Activated naive CD4-positive, alpha-beta T cell (primary cell): ENCODE measurements at places on chromosomes 2 and 18.
A peak's percentile ranks its signal among the peaks of the same experiment; 100 is the strongest.

- no peak for DNase-seq
These were observed 19.1 kb upstream of the ACMSD start for GRCh38 chr2:134819334-134819733.

GRCh38 chr18:7317804-7318231 lies 86.9 kb downstream of the LRRC30 start:
- DNase-seq, result no peak

DNA sequence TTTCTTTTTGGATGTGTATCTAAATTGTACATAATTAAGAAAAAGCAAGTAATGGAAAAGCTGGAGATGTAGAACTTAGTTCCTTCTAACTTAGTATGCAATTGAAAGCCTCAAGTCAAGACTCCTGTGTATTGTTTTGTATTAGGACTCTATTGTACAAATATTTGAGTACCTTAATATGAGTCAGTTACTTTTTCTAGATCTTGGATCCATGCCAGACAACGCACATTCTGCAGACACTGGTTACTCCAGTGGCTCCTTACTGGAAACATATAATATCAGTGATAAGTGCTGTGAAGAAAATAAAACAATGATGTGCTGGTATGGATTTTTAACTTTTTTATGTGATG lies 1.5 kb downstream of the SLC39A10 start:
- no peak for DNase-seq

GRCh38 chr2:46825939-46826568 lies 89.6 kb downstream of the MCFD2 start:
- DNase-seq, result no peak

DNA sequence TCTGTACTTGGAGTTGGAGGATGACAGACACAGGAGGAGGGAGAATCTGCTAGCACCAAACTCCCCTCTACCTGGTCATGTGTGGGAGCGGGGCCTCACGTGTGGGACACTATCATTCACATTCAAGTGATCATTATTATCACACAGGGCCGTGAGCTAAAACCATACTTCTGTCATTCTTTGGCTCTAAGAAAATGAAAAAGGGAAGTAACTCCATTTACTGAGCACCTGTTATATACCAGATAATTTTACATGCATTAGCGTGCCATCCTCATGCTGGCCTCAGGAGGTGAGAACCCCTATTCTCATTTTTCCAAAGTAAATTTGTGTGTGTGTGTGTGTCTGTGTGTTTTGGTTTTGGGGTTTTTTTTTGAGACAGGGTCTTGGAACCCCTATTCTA lies 150.1 kb downstream of the GLI2 start:
- no peak for DNase-seq

DNA sequence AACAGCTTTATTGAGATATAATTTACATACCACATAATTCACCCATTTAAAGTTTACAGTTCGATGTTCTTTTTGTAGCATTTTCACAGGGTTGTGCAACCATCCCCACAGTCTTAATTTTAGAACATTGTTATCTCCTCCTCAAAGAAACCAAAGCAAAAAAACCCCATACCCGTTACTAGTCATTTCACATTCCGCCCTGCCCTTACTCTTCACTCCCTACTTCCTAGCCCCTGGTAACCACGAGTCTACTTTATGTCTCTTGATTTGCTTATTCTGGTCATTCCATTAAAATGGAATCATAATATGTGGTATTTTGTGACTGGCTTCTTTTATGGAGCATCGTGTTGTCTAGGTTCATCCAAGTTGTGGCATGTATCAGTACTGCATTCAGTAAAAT lies 137.7 kb downstream of the TANC1 start:
- DNase-seq, result no peak

GRCh38 chr2:30334762-30335363 lies 103.5 kb downstream of the LBH start:
- no peak for DNase-seq

DNA sequence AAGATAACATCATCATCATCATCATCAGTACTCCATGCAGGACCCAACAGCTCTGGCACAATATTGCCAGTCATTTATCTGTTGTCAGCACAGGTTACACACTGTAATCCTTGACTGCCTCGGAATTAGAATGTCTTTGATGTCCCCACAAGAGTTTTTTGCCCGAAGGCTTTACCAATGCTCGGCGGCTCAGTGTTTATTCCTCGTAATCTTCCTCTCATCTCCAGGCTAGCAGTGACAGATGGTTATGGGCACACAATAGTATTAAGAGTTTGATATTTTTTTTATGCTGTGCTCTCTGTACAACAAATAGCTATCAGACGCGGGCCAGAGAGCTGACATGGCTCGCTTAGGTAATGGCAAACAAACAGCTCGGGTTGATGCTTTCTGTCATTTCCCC lies 515.2 kb downstream of the ZEB2 start:
- no peak for DNase-seq

GRCh38 chr2:23452853-23453420 lies 68.0 kb downstream of the KLHL29 start:
- peak; percentile 5 for DNase-seq

DNA sequence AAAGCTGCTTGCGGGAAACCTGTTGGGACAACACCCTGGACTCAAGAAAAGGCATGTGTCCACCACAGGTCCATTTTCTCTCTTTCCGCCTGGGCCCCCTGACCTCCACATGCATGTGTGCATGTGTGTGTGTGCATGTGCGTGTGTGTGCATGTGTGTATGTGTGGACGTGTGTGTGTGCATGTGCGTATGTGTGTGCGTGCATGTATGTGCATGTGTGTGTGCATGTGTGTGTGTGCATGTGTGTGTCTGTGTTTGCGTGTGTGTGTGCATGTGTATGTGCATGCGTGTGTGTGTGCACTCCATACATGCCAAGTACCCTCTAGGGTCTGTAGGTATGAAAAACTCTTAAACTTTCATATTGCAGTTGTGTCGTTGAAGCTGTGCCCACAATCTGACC lies 16.3 kb downstream of the CAPN14 start:
- no peak for DNase-seq

DNA sequence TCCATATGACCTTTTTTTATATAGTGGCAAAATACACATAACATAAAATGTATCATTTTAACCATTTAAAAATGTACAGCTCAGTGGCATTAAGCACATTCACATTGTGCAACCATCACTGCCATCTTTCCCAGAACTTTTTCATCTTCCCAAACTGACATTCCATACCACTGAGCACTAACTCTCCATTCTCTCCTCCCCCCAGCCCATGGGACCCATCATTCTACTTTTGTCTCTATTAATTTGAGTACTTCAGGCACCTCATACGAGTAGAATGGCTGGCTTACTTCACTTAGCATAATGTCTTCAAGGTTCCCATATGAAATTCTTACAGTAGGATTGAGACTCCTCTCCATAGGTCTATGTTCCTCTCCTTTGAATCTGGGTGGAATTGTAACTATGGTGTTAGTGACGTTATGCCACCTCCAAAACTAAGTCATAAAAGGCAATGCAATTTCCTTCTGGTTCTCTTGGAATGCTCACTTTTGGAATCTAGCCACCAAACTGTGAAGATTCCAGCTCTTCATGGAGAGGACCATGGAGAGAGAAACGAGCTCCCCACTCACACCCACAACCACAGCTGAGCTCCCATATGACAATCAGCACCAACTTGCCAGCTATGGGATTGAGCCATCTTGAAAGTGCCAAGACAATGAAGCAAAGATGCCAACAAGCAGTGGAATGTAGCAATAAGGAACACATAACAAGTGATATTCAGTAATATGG lies 9.8 kb upstream of the DNAJC27 start:
- DNase-seq, result no peak

GRCh38 chr2:39542523-39542922 lies 105.4 kb upstream of the MAP4K3 start:
- DNase-seq, result no peak

DNA sequence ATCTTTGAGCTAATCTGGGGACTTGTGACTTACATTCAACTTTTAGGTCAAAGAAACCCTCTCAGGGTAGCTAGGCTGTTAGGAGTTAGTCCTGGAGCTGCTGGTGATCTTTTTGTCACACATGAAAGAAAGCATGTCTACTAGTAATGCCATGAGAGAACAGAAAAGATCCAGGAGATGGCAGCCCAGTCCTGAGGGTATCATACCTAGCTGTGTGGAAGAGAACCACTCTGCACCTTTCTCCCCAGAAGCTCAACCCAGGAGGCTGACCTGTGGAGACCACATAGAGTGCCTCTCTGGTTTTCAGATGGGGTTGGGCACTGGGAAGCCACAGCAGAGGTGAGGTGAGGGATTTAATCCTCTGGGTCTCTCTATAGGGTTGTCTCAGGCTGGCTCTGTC lies 460.2 kb upstream of the UBE2E3 start:
- no peak for DNase-seq

DNA sequence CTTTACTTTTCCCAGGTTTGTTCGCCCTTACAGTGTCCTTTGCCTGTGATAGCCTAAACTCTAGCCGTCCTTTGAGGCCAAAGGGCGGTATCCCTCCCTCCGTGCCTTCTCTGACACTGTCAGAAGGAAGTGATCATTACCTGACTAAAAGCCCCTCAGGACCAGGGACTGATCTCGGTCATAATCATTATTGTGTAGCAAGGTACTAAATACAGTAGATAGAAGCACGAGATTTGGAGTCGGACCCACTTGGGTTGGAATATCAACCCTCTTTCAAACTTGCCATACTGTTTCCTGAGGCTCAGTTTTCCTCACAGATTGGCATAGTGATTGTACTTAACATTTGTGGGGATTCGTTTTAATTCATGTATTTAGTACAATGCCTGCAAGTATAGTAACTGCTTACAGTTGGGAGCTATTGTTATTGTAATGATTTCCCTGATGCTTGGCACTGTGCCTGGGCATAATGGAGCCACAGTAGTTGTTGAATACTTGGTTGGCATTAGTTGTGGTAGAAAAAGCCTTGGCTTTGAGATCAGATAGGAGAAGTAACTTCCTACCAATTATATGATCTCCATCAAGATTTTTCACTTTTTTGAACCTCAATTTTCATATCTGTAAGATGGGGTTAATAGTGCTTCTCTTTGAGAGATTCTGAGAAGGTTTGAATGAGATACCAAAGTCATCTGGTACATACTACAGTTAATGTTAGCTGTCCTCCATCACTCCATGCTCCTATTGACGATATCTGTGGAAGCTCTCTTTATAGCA lies 836 bp downstream of the STK11IP start:
- no peak for DNase-seq

DNA sequence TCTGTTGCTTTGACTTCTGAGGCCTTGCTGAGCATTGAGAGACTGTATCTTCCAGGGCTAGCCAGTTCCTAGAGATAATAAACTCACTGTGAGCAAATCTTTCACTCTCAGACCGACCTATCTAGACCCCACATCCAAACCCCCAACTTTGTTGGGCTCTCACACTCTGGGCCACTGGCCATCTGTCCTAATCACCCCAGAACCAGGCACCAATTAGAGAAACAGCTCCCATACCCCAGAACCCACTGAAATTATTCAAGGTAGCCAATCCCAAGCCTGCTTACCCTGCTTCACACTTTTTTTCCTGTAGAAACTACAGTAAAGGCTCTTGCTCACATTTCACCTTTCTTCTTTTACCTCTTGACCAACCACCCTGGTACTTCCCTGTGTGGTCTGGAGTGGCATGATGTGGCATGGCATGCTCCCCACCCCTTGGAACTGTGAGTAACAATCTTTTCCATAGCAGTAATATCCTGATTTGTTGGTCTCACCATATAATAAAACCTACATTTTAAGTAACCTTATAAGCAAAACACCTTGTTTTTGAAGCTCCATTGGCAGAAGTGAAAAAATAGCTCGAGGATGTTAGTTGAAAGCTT lies 55.2 kb downstream of the ANKRD12 start:
- no peak for DNase-seq

DNA sequence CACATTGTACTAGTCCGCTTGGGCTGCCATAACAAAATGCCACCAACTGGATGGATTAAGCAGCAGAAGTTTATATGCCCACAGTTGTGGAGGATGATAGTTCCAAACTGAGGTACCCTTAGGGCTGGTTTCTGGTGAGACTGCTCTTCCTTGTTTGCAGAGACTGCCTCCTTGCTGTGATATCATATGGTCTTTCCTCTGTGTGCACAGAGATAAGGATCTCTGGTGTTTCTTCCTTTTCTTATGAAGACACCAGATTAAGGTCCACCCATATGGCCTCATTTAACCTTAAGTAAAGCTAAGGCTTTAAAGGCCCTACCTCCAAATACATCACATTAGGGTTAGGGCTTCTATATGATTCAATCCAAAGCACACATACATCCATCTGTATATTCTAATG lies 738.2 kb upstream of the GCFC2 start:
- no peak for DNase-seq

DNA sequence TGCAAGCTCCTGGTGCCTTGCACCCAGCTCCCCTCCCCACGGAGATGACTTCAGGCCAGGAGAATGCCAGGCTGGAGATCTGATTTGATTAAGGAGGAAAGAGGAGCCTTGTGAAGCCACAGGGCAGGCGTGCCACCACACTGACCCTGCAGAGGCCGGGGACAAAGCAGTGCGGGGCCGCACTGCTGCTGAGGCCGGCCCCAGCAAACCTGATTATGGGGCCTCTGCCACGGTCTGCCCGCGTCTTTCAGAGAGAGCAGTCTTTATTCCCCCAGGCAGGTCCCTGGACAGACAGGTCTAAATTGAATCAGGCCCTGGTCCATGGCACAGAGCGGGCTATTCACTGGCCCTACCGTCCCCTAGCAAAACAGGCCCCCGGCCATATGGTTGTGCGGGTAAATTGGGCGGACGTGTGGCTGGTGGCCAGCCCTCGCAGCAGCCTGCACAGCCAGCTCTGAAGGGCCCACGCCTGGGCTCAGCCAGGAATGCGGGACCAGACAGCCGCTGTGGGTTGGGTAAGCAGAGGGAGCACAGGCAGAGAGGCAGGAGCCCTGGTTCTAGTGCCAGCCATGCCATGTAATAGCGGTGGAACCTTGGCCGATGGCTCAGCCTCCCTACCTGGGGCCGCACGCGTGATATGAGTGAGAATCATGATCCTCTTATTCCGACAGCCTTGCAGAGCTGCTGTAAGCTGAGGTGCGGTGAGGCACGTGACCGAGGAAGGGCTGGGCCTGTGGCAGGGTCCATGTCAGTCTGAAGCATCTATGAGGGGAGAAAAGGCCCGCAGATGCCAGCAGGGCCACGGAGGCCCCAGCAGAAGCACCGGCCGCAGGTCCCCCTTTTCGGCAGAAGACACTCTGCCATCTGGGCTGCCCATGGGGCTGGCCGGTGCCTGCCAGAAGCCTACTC lies 97.3 kb upstream of the MYCN start:
- no peak for DNase-seq

- DNase-seq, result no peak
These were observed 25.3 kb downstream of the TMEM131 start for GRCh38 chr2:97970293-97971060.

GRCh38 chr18:3524706-3525105 lies 74.7 kb downstream of the TGIF1 start:
- DNase-seq, result no peak

- DNase-seq, result no peak
These were observed 19.5 kb downstream of the G6PC2 start for GRCh38 chr2:168920504-168921157.

DNA sequence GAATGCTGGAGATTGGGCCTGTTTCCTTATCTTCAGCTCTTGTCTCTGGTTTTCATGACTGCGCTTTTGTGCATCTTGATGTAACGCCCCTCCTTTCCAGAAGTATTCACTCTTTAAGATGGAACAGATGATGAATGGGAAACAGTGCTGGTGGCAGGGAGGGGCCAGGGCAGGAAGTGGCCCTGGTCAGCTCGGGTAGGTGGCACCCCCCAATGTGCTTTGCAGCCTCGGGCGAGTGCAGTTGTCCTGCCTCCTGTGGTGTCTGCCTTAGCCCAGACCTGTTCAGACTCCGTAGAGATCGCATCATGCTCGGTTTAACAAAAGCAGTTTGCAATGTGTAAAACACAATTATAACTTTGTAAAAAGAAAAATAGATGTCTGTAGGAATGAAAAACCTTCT lies 17.0 kb upstream of the MGAT4A start:
- no peak for DNase-seq
